ENCODE measurements at places on chromosomes 12 and 14. TPM values are rescaled to one million over a fixed set of nuclear protein-coding genes. Genes with fewer than 3 reads are reported as not detected.

AICDA gene
- not detected for total RNA-seq

CLEC2B gene
- total RNA-seq = 2.1 TPM

HVCN1 gene
- total RNA-seq = 6.9 TPM

TRPV4 gene
- total RNA-seq = 0.92 TPM

NPFF gene
- 1.2 TPM for total RNA-seq

C12orf56 gene
- total RNA-seq = 1.2 TPM

KRT72 gene
- total RNA-seq = 0.23 TPM

MIP gene
- not detected for total RNA-seq

HOXC10 gene
- not detected for total RNA-seq
